ENCODE measurements at places on chromosomes 16 and 17.

- DNase-seq: peak; percentile 77
Observed at GRCh38 chr17:8119581-8120519, 1.5 kb upstream of the ALOXE3 start.

DNA sequence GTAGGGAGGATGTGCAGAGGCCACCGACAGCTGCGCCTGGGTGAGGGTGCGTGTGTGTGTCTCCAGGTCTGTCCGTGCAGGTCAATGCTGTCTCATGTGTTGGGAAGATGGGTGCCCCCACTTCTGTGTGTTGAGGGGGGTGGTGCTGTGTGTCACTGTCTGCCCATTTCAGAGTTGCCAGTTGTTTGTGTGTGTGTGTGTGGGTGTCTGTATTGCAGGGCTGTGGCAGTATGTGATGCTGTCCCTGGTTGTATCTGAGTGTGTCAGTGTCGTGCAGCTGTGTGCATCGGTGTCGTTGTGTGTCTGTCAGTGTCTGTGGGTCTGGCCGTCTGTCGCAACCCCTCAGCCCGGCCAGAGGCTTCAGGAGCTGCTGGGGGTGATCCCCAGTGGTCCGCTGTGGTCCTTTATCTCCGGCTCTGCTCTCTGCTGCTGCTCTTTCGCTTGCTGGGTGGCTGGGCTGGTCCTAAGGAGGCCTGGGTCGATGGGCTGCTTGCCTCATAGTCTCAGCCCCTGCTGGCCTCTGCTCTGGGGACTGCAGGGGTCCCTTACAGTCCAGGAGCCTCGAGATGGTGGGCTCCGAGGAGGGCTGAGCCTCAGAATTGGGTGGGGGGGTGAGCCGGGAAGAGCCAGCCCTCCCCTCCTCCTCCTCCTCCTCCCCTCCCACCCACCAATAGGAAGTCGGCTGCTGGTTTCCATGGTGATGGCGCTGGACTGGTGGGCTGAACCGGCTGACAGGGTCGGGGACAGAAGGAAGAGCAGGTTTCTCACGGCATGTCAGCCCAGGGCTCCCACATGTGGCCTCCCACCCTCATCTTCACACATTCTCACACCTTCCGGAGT, at the start of gene TSPOAP1:
TSPOAP1 (minus strand) TSS at position 601 of the 840 bp plus-strand sequence. CDS start 875 bp downstream, outside the sequence.
- no peak for DNase-seq

- no peak for DNase-seq
Observed at GRCh38 chr16:4052801-4053293, 63.4 kb downstream of the ADCY9 start.

DNA sequence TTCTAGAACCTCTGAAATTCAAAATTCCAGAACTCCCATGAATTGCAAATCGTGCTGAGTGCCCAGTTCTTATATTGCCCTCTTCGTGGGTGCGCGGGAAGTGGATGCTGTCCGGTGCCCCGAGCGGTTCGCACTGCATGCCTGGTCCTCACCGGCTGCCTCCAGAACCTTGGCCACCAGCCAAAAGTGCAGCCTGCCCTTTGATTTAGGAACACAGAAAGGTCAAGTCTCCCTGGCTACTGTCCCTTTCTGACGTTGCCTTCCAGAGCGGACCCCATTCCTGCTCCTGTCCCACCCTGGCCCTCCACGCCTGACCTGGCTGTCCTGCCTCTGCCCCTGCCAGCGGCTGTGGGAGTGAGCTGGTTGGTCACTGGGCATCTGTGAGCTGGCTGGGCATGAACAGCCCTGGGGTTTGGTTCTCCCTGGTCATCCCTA, 9.7 kb downstream of the NEUROD2 start:
- no peak for DNase-seq

DNA sequence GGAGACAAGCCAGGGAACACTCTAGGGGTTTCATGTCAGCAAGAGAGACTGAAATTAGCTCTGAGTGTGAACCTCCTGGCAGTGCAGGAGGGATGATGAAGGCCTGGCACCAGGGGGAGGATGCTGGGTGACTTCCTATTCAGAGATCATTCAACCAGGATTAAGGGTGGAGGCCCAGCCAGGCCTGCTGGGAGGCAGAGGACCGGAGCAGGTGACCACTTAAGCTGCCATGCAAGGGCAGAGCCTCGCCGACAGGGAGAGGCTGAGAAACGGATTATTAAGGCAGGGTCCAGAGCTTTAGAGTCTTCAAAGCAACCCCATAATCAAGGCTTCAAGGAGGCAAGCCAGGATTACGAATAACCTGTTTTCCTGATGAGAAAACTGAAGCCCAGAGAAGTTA, 10.6 kb upstream of the SRCIN1 start:
- no peak for DNase-seq

DNA sequence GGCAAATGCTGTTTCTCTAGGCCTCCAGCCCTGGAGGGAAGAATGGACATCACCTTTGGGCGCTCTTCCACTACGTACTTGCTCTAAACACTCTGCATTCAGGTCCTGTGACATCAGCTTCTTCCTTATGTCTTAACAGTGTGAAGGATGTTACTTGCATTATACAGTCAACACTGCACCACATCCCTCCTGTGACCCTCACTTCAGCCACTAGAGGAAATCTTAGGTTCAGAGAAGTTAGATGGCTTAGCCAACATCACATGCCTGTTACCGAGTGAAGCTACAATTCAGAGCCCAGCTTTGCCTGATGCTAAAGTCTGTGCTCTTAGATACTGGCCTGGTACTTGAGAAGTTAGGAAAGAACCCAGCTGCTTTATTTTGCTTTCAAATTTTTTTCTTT, 18.3 kb downstream of the UBFD1 start:
- no peak for DNase-seq

GRCh38 chr17:49459401-49459984, 35.6 kb upstream of the NGFR start:
- no peak for DNase-seq

GRCh38 chr17:17851103-17852002, 14.6 kb upstream of the SREBF1 start:
- no peak for DNase-seq
